ENCODE measurements at places on chromosomes 3 and 15.

DNA sequence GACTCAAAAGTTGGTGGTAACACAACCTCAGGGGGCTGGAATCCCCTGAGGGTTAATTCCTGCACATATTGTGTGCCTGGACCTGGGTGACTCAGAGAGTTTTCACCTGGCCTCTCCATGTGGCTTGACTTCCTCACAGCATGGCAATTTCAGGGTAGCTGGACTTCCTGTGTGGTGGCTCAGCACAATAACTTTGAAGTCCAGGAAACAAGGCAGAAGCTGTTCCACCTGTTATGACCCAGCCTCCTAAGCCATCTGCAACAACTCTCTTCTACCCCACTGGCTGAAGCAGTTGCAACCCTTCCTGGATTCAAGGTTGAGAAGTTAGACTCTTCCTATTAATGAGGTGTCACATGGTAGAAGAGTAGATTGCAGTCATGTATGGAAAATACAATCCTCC, 58.4 kb downstream of the EDEM1 start:
- no peak for DNase-seq

- DNase-seq: no peak
These were observed 437.7 kb downstream of the RAP2B start for GRCh38 chr3:153599685-153600084.

GRCh38 chr3:98272126-98272525, 8.1 kb downstream of the OR5H6 start:
- no peak for DNase-seq

GRCh38 chr3:54264050-54264449, 141.7 kb downstream of the CACNA2D3 start:
- no peak for DNase-seq

GRCh38 chr15:70610541-70610940, 152.8 kb downstream of the UACA start:
- DNase-seq: no peak

DNA sequence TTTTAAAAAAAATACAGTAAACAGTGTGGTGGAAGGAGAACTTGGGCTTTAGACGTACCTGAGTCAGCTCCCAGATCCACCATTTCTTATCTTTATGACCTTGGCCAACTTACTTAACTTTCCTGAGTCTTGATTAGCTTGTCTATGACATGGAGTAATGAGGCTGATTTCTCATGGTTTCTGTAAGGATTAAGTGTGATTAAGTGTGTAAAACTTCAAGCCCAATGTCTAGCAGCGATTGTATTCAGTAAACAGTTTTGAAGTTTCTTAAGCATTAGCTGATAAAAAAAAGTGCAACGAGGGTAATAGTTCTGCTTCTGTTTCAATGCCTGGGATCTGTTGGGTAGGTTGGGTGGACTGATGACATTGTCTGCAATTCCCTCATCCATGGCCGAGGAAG, 10.8 kb downstream of the TRPM1 start:
- DNase-seq: no peak

DNA sequence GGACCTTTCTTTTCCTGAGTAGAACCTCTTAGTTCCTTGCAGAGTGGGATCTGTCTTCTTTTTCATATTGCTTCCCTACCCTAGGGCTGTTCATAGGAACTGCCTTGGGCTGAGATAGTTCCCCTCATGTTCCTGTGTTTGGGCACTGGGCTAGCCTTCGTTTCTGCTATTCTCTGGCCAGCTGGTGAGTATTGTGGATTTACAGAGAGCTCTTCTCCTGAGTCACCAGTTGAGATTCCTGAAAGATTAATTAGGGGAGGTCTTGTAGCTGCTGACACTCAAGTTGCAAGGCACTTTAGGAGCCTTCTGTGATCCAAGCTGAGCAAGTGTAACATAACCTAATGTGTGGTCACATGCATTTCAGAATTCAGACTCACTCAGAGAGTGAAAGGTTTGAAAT, 30.7 kb downstream of the CHD2 start:
- DNase-seq: no peak

DNA sequence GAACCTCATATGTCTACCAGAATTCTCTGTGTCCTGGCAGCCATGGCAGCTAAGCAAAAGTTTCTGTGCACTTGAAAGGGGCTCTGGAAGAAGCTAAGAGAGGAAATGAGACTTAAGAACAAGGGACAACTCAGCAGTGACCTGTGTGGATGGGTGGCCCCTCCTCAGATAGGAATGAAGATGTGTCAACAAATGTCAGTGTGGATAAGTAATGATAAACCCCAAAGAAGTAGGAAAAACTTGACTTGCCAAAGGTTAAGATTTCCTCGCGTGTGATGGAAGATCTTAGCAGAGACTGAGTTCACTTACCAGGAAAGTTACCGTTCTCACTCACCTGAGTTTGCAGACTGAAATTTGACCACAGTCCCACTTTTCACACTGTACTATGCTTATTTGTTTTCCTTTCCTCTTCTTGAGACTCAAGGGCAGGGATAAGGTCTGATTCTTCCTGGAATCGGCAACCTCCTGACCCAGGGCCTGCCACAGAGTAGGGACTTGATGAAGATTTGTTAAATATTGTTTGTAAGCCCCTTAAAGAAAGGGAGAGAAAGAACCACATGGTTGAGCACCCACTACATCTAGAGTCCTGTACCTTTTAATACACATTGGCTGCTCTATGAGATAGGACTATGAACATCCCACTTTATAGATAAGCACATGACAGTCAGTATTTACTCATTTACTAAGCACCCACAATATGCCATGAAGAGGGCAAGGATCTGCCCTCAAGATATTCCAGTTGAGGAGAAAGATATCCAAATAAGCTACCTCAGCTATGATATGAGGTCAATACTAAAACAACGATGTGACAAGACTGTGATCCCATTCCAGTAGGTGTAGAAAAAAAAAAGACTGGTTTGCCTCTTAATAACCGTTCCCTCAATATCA, 7.3 kb upstream of the HRH1 start:
- DNase-seq: no peak

DNA sequence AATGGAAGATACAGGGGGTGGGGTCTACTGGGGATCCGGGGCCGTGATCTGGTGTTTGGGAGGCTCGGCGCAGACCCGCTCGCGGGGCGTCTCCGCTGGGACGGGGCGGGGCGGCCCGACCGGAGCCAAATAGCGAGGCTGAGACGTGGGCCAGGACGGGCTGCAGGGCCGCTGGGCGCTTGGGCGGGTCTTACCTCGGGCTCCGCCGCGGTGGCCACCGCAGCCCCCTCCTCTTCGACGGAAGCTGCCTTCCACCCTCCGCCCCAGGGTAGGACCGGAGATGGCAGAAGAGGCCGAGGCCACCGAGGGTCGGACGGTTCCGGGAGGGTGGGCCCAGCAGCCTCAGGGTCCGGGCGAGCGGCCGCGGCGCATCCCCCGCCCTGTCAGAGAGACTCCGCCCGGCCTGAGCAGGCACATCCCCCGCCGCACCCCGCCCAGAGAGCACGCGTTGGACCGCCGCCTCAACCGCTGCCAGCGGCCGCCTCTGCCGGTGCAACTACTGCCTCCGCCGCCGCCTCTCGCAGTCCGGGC, 399 bp downstream of the MYO9A start:
- DNase-seq: no peak

- no peak for DNase-seq
These were observed 310.6 kb downstream of the MAGI1 start for GRCh38 chr3:65728138-65728537.

DNA sequence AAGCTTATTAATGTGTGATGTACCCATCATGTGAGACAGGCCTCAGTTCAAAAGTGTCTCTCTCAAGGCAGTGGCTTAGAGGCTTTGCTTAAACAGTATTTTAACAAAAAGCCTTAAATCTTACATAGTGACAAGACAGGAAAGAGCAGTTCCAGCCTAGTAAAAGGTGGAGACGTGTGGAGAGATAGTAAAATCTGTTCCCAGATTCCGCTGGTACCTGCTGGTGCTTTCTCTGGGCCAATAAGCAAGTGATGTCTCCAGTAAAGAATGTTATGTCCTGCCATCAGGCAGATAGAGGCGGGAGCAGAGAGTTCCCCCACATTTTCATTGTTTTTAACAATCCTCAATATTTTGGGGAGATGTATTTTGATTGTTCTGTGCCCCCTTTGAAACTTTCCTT, 135.0 kb downstream of the VPS8 start:
- no peak for DNase-seq

- no peak for DNase-seq
These were observed 29.6 kb upstream of the ADAMTS9 start for GRCh38 chr3:64717411-64717810.

GRCh38 chr3:77259694-77260093, 219.8 kb downstream of the ROBO2 start:
- no peak for DNase-seq

GRCh38 chr3:124810970-124811369, 76.2 kb downstream of the ITGB5 start:
- DNase-seq: no peak

Measured in activated B cell treated with CpG ODN at 0.5 μM for 24 hours (primary cell).